ENCODE measurements at places on chromosomes 2 and 18. TPM values are rescaled to one million over a fixed set of nuclear protein-coding genes. Genes with fewer than 3 reads are reported as not detected.

Gene TMEM150A
- total RNA-seq = 3.6 TPM

Gene CLIP4
- total RNA-seq = 15.9 TPM

Gene PNPT1
- total RNA-seq = 54.6 TPM

Gene LGALSL
- 0.34 TPM for total RNA-seq

Gene NOSTRIN
- not detected for total RNA-seq

Gene B4GALT6
- 3.8 TPM for total RNA-seq

Gene RTTN
- total RNA-seq = 18.2 TPM

Gene IL1B
- 2.6 TPM for total RNA-seq

Gene WNT10A
- 0.30 TPM for total RNA-seq

Gene PSMA8
- 0.15 TPM for total RNA-seq

Gene NR4A2
- not detected for total RNA-seq

Gene C2orf78
- total RNA-seq = not detected

DNA sequence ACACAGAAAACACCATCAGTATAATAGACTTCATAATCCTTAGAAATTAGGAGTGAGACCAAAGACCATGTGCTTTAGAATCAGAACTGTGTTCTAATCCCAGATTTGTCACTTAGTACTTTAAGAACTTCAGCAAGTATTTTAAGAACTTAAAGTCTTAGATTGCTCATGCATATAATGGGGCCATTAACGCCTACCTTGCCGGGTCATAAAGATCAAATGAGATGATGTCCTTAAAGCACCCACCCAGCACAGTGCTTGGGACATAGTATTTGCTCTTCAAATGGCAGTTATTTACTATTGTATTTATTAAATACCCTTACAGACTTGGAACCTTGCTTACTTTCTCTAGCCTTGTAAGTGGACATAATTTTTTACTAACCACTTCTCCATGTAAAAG is 156.1 kb downstream of the GREB1L start:
- no peak for DNase-seq

GRCh38 chr2:229141424-229142025 is 129.6 kb downstream of the PID1 start:
- peak; percentile 67 for DNase-seq

GRCh38 chr2:193738892-193739291 is 1544.2 kb upstream of the TMEFF2 start:
- no peak for DNase-seq

DNA sequence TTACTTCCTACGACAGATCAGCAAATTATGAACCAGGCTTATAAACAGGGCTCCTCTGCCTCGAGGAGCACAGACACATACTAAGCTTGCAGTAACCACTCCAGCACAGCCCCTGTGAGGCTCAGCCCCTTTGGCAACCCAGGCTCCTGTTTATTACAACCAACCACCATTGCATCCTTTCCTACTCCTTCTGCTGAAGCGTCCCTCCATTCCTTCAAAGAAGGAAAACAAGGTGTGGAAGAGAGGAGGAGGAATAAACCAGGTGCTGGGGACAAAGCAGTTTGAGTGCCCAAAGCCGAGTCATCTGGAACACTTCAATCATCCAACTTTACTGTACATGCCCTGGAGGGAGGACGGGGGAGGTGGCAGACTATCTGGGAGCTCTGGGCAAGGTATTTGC is 87.2 kb upstream of the MGAT4A start:
- DNase-seq = no peak

GRCh38 chr2:226638576-226638975 is 161.0 kb downstream of the IRS1 start:
- peak; percentile 47 for DNase-seq

- DNase-seq = no peak
Measured at GRCh38 chr2:242098445-242099128, 229.1 kb downstream of the RTP5 start.

DNA sequence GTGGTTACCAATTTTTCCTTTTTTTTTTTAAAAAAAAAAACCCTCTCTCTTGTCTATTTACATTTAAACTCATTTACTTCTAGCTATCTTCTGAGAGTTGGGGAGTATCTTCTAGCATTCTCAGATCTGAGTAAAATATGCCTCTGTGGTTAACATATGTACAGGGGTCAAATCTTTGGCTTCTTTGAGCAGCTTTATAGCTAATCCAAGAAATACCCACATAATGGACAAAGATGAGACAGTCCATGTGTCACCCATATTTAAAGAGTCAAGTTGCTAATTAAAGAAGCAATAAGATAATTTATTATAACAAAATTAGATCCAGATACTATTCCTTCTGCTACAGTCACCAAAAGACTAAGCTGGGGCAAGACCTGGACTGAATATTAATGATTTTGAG is 139.0 kb upstream of the HNRNPA3 start:
- DNase-seq = no peak

- DNase-seq = no peak
Measured at GRCh38 chr2:129754421-129754820, 225.0 kb upstream of the RAB6C start.

- no peak for DNase-seq
Measured at GRCh38 chr2:28219758-28220368, 172.8 kb upstream of the FOSL2 start.

DNA sequence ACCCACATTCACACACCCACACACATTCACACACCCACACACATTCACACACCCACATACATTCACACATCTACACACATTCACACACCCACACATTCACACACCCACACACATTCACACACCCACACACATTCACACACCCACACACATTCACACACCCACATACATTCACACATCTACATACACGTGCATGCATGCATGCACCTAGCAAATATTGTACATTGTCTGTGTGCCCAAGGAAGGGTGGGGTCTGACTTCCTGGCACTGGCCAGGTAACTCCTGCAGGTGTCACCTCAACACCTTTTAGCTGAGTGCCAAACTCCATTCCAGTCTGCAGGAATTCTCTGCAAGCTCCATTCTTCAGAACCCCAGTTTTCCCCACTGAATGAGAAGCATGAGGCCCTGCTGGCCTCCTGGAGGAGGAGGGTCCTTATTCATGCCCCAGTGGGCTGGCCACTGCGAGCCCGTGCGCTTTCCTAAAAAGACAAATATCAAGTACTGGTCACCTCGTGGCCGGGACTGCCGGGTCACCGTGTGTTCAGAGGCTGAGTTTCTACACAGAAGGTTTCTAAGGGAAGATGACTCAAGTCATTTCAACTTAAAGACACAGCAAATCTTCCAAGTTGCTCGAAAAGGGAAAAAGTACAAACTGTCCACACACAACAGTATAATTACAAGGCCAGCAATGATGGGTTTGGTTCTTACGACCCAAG is 131.5 kb downstream of the HDAC4 start:
- DNase-seq = no peak

GRCh38 chr2:217108086-217108485 is 248.2 kb upstream of the TNP1 start:
- DNase-seq = no peak

DNA sequence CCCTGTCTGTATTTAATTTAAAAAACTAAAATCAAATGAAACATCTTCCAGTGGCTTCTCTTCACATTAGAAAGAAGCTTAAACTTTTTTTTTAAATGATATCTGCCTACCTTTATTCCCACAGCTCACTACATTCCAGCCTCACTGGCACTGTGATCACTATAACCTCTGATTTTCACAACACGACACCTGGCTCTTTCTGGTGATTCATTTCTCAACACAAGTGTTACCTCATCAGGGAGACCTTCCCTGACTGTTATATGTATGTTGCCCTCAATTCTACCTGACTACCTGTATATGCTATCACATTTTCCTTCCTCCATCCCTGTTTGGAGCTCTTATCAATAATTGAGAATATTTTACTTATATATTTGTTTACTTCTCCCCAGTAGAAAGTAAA is 76.6 kb downstream of the BAZ2B start:
- DNase-seq = no peak

DNA sequence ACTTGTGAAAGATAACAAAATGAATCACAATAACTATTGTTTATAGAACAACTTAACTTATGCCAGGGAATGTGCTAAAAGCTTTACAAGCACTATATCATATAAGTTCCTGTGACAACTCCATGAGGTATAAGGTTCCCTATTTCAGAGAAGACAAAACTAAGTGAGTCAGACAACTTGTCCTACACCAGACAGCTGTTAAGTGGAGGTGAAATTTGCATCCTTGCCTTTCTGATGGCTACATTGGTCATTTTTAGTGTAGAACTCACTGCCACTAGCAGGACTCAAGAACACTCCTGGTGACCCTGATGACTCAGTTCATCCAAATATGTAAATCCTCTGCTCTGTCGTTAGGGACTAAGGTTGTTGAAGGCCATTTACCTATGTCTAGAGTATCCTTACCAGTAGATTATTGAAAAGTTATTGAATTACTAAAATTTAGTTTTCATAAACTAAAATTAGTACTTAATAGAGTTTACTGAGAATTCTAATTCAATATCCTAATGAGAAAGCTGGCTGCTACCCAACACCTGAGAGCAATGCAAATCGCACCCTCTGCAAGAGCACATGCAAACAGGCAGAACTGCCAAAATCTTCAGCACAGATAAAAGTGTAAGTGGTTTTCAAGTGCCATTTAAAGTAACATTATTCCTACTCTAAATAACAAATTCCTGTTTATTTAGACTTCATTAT is 636.2 kb downstream of the NRXN1 start:
- DNase-seq = no peak

GRCh38 chr2:10740226-10740625 is 18.8 kb downstream of the ATP6V1C2 start:
- DNase-seq = no peak

- DNase-seq = no peak
Measured at GRCh38 chr2:55230551-55230950, 1.5 kb downstream of the CLHC1 start.

- no peak for DNase-seq
Measured at GRCh38 chr2:238939074-238939473, 91.2 kb downstream of the TWIST2 start.

DNA sequence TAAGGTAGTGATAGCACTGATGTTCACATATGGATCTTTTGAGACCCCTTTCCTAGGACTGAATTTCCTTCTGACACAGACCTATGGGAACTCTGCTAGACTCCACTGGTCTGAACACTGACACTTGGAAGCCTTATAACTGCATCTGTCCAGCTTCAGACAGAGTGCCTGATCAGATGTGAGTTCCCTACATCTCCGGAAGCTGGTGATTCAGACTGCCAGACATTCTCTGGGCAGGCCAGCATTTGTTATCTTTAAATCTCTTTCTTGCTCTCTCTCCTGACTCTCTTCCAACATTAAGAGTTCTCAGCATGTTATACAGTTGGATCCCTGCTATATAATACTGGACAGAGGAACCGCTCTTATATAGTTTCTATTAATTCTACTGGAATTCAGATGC is 408.5 kb downstream of the ZEB2 start:
- peak; percentile 86 for DNase-seq

- peak; percentile 20 for DNase-seq
Measured at GRCh38 chr2:37287966-37288365, 36.7 kb downstream of the PRKD3 start.

DNA sequence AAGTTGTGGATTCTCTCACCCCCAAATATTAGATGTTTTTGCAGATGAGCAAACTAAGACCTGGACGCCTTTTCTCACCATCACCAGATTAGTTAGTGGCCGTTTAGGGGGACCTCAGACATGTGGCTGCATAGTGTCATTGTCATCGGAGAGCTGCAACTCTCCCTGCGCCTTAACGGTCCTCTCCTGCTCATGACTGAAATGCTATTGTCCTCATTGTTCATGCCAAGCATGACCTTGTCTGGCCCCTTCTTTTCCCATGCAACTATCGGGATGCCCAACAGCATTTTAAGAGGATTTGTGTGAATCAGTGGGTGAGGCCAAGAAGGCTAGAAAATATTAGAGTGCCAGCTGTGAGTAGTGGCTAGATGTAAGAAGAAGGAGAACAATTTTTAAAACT is 174.2 kb downstream of the SOCS6 start:
- DNase-seq = no peak

GRCh38 chr2:146847846-146848245 is 997.0 kb upstream of the ACVR2A start:
- no peak for DNase-seq

DNA sequence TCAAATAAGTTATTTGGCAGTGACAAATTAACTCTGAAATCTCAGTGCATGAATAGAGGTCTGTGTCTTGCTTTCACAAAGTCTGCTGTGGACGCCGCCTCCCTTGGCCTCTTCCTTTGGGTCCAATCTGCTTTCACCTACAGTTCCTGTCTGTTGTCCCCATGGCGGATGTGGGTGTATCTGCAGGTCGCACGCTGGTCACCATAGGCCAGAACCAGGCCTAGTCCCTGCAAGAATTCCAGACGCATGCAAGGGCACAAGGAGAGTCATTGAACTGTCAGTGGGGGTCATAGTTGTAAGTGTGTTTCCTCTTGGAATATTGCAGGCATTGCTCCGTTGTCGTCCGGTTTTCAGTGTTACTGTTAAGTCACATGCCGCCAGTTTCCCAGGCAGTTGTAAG is 7.4 kb downstream of the SOCS6 start:
- DNase-seq = no peak

DNA sequence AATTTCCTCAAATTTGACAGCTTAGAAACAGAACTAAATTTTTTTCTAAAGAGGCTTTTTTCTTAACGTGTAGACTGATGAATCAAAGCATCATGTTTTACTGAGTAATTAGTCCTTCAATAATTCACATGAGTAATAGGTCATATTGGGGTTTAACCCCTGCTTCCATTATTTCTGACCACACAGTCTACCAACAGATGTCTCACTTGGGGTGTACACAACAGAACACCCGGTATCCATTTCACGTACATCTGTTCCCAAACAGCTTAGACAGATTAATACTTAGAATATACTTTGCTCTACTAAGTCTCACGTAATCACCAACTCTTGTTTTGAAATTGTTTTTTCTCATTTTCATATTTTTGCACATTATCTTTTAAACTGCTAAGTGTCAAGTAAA is 14.8 kb downstream of the CERKL start:
- DNase-seq = peak; percentile 49

GRCh38 chr2:70906439-70907005 is 29.2 kb upstream of the ATP6V1B1 start:
- no peak for DNase-seq

DNA sequence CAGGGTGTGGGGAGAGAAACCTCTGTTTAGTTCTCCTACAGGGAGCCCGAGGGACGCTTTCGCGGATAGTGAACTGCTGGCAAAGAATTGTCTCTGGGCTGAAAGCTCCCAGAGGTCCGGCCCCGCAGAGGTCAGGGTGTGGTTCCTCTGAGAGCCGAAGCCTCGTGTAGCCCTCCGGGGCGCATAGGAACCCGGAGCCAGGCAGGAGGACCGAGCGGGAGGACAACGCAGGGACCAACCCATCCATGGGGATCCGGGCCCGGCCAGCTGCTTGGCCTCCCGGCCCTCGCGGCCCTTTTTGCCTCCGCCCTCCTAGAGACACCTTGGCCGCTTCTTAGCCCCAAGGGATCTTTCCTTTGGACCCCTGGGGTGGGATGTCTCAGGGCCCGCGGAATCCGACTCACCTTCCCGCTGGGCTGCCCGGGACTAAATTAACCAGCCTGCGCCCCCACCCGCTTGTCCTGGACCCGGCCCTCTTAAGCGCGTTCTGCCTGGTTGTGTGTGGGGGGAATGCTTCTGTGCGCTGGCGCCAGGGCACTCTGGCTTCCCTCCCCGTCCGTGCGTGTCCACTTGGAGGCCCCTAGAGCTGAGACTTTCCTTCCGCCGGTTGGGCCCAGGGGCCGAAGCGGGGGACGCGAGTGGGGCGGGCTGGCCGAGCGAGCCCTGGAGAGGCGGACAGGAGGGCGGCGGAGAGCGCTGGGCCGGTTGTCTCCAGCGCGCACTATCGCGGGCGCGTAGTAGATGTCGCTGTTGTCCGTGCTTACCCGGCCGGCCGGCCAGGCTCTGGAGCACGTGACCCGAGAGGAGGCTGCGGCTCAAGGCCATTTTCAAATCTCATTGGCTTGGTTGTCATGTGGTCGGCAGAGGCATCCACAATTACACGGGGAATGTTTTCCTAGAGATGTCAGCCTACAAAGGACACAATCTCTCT is at the start of gene HOXD10:
Gene HOXD10, plus strand, starts transcription at position 896 of the 931 bp plus-strand sequence. CDS start 56 bp downstream, outside the sequence.
- DNase-seq = no peak

GRCh38 chr2:160097326-160097725 is 34.9 kb upstream of the PLA2R1 start:
- DNase-seq = peak; percentile 61
